Stimulated activated CD8-positive, alpha-beta memory T cell treated with anti-CD3 and anti-CD28 coated beads, Interleukin-4, amount 100 ng/mL, for 24 hours (primary cell): ENCODE measurements at places on chromosomes 7 and 10.

GRCh38 chr10:43287056-43288007 is 20.5 kb upstream of the RASGEF1A start:
- peak; percentile 15 for DNase-seq

DNA sequence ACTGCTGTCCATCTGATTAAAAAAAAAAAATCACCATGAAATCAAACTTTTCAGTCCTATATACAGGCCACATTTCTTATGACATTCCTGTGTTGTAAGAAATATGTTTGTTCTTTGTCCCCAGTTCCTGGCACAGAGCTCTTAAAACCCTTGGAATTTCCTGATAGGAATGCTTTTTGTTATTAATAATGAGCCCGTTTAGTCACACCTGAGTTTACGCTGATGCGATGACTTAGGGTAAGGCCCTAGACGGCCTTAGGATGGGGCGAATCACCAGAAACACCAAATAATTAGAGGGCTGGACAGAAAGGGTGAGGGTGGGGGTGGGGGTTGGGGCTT is 17.5 kb downstream of the TSPAN15 start:
- DNase-seq = no peak

- DNase-seq = no peak
These were observed 168.0 kb downstream of the PTPN20 start for GRCh38 chr10:47079204-47079580.

GRCh38 chr10:62554632-62555199 is 180.5 kb downstream of the ZNF365 start:
- no peak for DNase-seq

GRCh38 chr7:45220846-45221618 is 63.4 kb downstream of the RAMP3 start:
- DNase-seq = no peak

DNA sequence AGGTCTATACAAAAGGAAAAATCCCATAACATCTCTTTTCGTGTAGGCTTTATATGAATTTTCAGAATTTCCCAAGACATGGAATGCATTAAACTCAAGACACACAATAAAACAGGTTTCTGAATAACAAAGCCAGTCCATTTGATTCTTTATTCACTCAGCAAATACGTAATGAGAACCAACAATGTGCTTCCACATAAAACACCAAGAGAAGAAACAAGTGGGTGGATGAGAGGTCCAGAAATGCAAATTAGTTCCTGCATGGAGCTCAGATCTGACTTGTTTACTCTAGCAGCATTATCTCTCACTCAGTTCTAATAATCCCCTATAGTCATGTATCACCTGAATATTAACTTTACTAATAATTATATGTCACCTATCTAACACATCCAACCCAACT is 249.5 kb downstream of the LRRTM3 start:
- DNase-seq = no peak

GRCh38 chr10:79479283-79479909 is 32.9 kb upstream of the EIF5AL1 start:
- no peak for DNase-seq

- DNase-seq = no peak
These were observed 54.3 kb downstream of the BMS1 start for GRCh38 chr10:42836771-42837468.

DNA sequence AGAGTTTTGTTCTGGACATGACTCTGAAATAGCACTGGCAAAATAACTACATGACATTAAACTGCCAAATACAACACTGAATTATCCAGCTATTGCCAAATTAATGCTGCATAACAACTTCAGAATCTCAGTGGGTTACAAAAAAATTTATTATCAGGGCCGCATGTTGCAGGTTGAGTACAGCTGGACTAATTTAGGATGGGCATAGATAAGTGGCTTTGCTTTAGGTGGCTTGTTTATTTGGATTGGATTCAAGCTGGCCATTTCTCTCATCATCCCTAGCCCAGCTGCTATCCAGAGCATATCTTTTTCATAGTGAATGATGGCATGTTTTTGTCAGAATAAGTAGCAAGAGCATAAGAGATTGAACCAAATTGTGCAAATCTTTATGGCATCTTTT is 1277.1 kb downstream of the REEP3 start:
- no peak for DNase-seq

DNA sequence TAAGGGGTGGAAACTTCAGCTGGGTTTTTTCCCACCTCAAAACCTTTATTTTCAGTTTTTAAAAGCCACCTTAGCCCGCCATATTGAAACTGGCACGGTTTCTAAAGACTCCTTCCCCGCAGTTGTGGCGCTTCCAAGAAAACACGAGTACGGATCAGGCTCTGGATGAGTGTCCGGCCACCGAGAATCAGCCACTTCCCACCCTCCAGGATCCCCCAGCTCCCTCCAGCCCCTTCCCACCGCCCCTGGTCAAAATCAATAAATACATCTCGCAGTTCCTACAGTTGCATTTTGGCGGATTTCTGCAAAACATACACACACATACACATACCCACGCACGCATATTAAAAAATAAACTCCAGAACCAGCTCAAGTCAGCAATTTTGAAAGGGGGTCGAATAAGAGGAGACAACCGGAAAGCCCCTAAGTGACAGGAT is 1.1 kb downstream of the SFMBT2 start:
- DNase-seq = no peak

DNA sequence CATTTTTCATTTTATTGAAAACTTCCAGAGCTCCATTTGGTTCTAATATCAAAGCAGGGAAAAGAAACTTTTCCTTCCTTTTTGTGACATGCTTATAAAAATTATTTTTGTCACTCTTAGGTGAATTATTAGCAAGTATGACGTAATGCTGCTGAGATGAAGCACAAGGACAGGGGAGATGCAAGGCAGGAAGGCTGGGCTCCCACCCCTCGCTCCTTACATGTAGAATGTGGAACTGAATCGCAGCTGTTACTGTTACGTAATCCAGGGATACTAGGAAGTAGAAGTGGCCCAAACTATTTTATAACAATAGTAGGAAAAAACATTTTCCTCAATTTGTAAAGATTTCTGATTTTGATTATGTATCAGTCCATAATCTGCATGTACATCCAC is 17.1 kb upstream of the GTPBP4 start:
- no peak for DNase-seq

GRCh38 chr7:116955801-116956476 is 2.6 kb downstream of the ST7 start:
- no peak for DNase-seq

DNA sequence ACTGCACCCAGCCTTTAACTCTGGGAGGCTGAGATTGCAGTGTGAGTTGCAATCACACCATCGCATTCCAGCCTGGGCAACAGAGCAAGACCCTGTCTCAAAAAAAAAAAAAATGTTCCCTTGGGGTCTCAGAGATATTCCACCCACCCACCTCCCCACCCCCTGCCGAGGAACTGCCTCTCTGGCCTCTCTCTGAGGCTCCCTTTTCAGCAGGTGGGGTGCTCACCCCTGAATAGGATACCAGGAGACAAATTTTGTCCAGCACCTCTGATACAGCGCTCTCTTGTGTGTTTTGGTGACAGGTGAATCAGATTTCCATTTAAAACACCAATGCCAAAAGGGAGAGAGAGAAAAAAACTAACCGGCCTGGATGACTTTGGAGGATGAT is 92.6 kb upstream of the KIF5B start:
- no peak for DNase-seq

GRCh38 chr10:103481974-103482531 is 3.0 kb upstream of the CALHM3 start:
- DNase-seq = no peak

GRCh38 chr7:80847027-80847426 is 71.8 kb downstream of the SEMA3C start:
- no peak for DNase-seq

DNA sequence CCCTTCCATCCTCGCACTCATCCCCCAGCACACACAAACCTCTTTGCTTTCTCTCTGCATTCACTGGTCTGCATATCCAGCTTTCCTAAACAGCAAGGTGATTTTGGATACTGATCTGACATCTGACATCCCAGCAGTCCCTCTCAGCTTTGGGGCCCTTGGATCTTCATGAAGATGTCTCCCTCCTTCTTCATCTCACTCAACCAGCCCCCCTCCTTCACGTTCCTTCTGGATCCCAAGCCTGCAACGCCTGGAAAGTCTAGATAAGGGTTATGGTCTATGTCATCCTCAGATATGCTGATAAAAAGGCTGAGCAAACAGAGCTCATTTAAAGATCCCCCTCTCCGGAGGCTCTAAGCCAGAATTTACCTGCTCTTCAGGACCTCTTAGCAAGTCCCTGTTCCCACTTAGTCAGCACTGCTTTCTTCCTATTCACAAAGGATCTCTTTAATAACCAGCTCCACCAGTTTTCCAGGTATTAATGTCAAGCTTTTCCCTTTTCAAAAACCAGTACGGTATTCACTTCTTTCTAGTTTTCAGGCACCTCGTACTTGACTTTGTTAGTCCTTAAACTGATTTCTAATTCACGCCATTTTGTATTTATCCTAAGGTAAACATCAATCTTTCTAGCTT is 38.9 kb downstream of the CREB3L2 start:
- DNase-seq = no peak

- DNase-seq = no peak
These were observed 5.8 kb downstream of the PLA2G12B start for GRCh38 chr10:72948762-72949161.

- DNase-seq = no peak
These were observed 83.6 kb downstream of the LARP4B start for GRCh38 chr10:847868-848267.

DNA sequence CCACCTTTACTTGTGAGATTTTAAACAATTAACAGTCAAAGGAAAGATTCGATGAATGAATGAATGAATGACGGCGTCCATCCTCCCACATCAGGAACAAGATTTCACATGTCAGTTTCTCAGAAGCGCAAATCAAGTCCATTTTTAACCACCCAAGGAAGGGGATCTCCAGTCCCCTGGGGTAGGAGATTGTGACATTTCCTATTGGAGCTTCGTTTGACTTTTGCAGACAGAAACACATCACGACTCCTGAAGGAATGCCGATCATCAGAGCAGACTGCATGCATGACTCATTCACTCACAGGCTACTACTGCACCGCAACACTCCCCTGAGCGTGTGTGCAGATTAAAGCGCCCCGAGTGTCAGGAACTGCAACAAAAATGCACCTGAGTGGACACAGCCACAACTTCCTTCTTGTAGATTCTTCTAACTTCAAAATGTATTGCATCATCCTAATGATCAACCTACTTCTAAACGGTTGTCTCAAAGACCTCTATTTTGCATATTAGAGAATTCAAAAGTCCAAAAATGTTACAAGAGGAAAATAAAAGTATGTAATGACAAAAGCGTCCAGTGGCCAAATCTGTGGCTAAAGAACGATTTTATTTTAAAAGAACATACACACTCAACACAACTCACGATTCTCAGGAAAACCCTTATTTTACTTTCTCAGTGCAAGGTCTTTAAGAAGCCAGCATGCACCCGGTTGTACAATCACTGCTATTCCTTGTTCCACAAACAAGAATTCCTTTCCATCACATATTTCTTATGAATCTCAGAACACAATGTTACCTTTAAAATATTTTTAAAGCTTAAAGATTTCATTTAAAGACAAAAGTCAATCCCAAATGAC is 172.6 kb downstream of the FAM107B start:
- DNase-seq = peak; percentile 21
